AG04450 (cell line): ENCODE measurements at places on chromosomes 1 and 21. TPM values are rescaled to one million over a fixed set of nuclear protein-coding genes. Genes with fewer than 3 reads are reported as not detected.

Gene HSD3B2
- not detected in 2 replicates for polyA plus RNA-seq

DNA sequence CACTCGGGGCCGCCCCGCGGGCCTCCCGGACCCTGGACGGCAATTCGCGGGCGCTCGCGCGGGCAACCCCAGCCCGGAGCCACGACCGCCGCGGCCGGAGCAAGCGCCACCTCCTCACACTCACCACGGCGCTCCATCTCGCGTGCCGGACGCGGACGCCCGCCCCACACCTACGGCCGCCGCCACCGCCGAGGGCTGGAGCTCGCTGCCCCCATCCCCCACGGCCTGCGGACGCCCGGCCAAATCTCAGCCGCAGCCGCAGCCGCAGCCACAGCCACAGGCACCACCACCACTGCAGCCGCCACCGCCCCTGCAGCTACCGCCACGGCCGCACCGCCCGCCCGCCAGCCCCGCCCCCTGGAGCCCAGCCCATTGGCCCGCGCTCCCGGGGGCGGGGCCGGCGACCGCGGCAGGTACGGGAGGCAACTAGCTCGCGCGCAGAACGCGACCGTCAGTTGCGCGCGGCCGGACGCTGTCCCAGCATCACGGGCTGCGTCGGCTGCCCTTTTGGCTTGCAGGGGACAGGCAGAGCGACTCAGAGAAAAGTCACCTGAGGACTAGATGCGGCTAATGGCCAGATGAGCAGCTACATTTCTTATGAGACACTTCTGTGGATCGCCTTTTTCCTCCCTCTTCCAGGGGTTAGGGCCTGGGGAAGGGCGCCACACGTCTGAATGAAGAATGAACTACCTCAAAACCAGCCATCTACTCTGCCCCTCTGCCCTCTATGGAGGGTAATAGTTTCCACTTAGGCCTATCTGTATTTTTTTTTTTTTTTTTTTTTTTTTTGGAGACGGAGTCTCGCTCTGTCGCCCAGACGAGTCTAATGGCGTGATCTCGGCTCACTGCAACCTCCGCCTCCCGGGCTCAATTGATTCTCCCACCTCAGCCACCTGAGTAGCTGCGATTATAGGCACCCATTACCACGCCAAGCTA is at the start of gene ARHGAP29:
TSS of gene ARHGAP29 (minus strand) at position 294 of the 936 bp plus-strand sequence. CDS start 5,973 bp downstream, outside the sequence.
- no peak for DNase-seq

GRCh38 chr1:244234009-244234643 is 183.0 kb downstream of the ZBTB18 start:
- no peak for DNase-seq

Gene S100A6
- 1,379 and 2,089 TPM in 2 replicates for polyA plus RNA-seq

DNA sequence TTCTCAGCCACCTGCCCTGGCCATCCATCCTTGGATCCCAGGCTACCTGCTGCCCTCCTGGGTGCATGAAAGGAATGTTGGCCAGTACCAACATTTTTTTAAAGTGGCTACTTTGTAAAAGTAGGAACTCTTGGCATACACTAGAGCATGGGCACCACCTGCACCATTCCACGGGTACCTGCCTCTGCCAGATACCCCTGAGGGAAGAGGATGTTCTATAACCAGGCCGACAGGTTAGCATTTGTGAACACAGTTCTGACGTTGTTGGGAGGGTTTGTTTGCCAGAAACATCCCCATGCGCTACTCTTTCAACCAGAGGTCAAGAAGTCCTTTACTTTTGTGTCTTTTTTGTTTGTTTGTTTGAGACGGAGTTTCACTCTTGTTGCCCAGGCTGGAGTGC is 43.0 kb downstream of the EVA1C start:
- no peak for DNase-seq

Gene ZBTB8A
- 5.0 and 7.2 TPM in 2 replicates for polyA plus RNA-seq

Gene CACHD1
- 3.5 and 4.4 TPM in 2 replicates for polyA plus RNA-seq

GRCh38 chr1:12408662-12409061 is 178.8 kb downstream of the VPS13D start:
- DNase-seq = no peak

DNA sequence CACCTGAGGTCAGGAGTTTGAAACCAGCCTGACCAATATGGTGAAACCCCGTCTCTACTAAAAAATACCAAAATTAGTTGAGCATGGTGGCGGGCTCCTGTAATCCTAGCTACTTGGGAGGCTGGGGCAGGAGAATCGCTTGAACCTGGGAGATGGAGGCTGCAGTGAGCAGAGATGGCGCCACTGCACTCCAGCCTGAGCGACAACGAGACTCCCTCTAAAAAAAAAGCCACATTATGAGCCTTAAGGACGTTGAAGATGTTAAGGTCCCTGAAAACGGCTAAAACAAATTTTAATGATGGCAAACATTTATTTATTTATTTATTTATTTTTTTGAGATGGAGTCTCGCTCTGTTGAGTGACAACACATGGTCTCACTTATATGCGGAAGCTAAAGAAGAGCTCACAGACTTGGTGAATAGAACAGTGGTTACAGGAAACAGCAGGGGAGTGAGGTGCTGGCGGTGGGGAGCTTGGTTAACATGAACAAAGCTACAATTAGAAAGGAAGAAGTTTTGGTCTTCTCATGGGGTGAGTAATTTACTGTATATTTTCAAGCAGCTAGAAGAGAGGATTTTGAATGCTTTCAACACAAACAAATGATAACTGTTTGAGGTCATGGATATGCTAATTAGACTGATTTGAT is 47.1 kb downstream of the TCP10L start:
- DNase-seq = no peak

- DNase-seq = no peak
These were observed 7.2 kb upstream of the IGSF3 start for GRCh38 chr1:116674751-116675150.

DNA sequence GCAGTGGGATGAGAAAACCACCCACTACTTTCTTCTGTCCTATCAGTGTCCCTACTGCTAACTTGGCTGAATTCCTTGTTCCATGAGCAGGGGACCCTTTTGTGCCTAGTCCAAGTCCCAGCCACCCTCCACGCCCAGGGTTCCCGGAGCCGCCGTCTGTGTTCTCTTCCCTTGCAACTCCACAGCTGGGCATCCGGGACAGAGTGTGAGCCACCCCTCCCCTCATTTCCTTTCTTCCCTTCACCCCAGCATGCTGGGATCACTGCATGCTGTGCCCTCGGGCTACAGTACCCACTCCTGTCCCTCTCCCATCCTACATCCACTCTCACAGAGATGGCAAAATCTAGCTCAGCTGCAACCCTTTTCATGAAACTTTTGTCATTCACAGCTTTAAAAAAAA is 44.5 kb downstream of the PGBD5 start:
- DNase-seq = no peak

GRCh38 chr1:33296082-33296458 is 24.8 kb downstream of the A3GALT2 start:
- no peak for DNase-seq

DNA sequence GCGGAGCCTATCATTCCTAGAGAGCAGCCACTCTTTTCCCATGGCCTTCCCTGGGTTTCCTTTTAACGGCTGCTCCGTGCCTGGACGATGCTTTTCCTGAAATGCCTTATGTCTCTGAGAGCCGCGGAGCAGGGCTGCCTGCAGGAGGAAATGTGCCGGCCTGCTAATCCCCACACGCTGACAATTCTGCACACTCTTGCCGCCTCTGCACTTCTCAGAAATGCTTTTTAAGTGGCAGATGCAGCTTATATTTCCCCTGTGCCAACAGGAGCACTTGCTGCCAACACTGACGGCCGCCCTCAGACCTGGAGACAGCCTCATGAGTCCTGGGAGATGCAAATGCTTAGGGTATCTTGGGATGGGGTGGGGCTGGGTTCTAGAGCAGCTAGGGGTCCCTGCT is 253.2 kb downstream of the GRIK3 start:
- DNase-seq = no peak

GRCh38 chr1:205933671-205934618 is 9.3 kb downstream of the SLC26A9 start:
- no peak for DNase-seq

Gene SLAMF8
- not detected in 2 replicates for polyA plus RNA-seq

GRCh38 chr1:151721788-151722510 is 627 bp downstream of the RIIAD1 start:
- no peak for DNase-seq

- DNase-seq = no peak
These were observed 402.4 kb downstream of the OMA1 start for GRCh38 chr1:58143972-58144697.

- DNase-seq = no peak
These were observed 222.6 kb upstream of the KCTD3 start for GRCh38 chr1:215344539-215344938.

GRCh38 chr1:160868141-160868540 is 5.5 kb upstream of the CD244 start:
- DNase-seq = no peak
